ENCODE measurements at places on chromosomes 6 and 20.

GRCh38 chr20:52270001-52270606 lies 78.5 kb upstream of the ZFP64 start:
- DNase-seq, result no peak

- DNase-seq, result no peak
Observed at GRCh38 chr20:2798814-2799213, 1.6 kb downstream of the CPXM1 start.

DNA sequence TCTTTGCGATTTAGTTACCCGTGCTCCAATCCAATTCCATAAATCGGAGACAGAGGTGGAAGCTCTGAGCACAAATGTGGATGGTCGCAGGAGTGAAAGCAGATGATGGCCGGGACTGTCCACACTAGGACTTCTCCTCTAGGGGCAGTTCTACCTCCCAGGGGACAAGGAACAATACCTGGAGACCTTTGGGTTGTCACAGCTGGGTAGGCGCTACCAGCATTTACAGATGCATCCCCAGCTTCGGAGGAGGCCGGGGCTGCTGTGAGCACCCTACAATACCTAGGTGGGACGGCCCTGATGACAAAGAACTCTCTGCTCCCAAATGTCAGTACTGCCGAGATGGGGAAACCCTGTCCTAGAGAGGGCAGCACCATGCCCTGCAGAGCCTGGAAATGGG lies 195.9 kb upstream of the CDH4 start:
- no peak for DNase-seq

GRCh38 chr20:58127701-58128111 lies 100.7 kb downstream of the ANKRD60 start:
- no peak for DNase-seq
